Renal cortex interstitium (tissue), 15 donors: ENCODE measurements at places on chromosomes 13 and 19. TPM values are rescaled to one million over a fixed set of nuclear protein-coding genes. Genes with fewer than 3 reads are reported as not detected.

DNA sequence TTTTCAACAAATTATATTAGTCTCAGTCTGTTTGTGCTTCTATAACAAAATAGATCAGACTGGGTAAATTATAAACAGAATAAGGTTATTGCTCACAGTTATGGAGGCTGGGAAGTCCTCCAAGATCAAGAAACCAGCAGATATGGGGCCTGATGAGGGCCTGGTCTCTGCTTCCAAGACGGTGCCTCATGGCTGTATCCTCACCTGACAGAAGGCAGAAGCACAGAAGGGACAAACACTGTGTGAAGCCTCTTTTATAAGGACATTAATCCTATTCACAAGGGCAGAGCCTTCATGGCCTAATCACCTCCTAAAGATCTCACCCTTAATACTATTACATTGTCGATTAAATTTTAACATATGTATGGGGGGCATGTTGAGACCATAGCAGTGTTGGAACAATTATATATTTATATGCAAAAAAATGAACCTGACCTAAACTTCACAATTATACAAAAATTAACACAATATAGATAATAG lies 12.7 kb downstream of the F10 start:
- no peak for DNase-seq

DNA sequence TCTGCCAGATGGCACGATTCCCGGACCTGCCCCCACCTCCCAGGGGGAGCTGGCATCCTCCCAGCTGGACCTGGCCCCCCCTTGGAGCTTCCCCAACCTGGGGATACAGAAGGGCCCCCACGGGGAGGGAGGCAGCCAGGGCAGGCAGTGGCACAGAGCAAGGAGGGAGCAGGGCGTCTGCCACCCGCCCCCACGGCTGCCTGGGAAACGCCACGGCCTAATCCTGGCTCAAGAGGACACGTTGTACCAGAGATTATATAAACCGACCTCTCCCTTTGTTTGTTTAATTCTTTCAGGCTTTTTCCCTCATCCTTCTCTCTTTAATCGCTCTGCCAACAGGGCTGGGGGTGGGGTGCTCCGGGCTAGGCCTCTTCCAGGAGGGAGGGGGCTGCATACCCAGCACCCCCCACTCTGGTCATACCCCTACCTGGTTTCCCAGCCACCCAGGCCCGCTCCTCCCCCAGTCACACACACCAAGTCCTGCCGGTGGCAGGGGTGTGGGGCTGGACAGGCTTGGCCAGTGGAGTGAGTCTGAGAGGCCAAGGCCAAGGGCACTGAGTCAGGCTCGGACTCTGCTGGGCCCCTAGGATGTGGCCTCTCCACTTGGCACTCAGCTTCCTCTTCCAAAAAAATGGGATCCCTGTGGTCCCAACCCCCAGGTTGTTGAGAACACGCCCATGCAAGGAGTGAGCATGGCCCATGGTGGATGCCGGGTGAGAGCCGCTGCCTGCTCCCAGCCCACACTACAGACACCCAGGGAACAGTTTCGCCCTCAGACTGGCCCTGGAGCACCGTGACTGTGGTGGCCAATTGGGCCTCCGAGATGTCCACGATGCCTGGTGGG lies 29.5 kb upstream of the NFIC start:
- no peak for DNase-seq

- peak; percentile 65 for DNase-seq
These were observed 14.2 kb downstream of the DPF1 start for GRCh38 chr19:38209671-38210457.

GRCh38 chr19:34350161-34350561 lies 14.8 kb upstream of the GPI start:
- no peak for DNase-seq

DNA sequence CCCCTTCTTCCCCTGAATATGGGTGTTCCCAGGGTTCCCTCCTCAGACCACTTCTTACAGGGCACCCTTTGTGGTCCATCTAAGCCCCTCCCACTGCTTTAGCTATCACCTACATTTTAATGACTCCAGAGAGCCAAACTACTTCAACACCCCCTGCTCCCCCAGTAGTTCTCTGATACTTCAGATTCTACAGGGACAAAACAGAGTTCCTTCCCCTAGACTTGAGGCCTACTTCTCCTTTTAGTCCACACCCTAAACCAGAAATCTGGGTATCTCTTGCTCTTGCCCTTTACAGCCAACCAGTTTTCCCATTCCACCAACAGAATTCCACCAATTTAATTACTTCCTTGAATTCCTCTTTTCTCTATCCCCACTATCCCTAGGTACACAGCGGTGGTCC lies 107.2 kb downstream of the KCNRG start:
- DNase-seq, result no peak

GRCh38 chr13:113654175-113654560 lies 3.8 kb downstream of the ATP4B start:
- no peak for DNase-seq

DNA sequence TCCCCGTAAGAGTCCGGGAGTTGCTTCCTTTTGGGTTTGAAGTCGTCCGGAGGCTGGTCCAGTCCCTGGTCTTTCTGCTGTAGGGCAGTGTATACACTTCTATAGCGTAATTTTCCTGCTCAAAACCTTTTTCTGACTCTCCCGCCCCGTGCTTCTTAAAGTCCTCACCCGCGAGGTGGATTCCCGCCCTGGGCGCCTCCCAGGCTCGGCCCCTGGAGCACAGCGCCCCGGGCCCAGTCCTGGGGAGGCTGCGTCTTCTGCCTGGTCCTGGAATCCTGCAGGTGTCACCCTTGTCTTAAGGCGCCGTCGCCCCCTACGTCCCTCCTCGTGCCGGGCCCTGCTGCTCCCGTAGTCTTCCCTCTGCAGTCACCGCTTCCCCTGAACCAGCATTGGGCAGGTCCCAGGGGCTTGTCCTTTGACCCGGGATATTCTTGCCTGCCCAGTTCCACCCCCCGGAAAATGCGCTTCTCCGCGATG lies 34.4 kb upstream of the ZNF808 start:
- peak; percentile 18 for DNase-seq

- peak; percentile 90 for DNase-seq
These were observed 42.6 kb upstream of the ADGRL1 start for GRCh38 chr19:14248578-14249011.

- DNase-seq, result peak; percentile 60
These were observed 44.8 kb upstream of the ALOX5AP start for GRCh38 chr13:30690282-30691188.

The A1BG gene
- polyA plus RNA-seq, result 2.0 TPM

The PRSS57 gene
- polyA plus RNA-seq, result 0.13 TPM

The ZIC5 gene
- polyA plus RNA-seq, result 0.05 TPM

The CCDC169 gene
- 5.9 TPM for polyA plus RNA-seq

The TEX101 gene
- not detected for polyA plus RNA-seq

The BEST2 gene
- polyA plus RNA-seq, result 0.09 TPM

The AKAP8L gene
- 111 TPM for polyA plus RNA-seq
